Ovary (tissue), 10 donors: ENCODE measurements at places on chromosomes 12 and 14. TPM values are rescaled to one million over a fixed set of nuclear protein-coding genes. Genes with fewer than 3 reads are reported as not detected.

AICDA gene
- total RNA-seq, result not detected

TDG gene
- 20.6 TPM for total RNA-seq

RDH16 gene
- total RNA-seq, result 0.64 TPM

CLEC12A gene
- not detected for total RNA-seq

SLC6A13 gene
- total RNA-seq, result not detected

LLPH gene
- total RNA-seq, result 3.9 TPM

GNG2 gene
- 10.7 TPM for total RNA-seq

ARHGEF25 gene
- total RNA-seq, result 40.1 TPM

SDR9C7 gene
- not detected for total RNA-seq

SSPN gene
- 64.3 TPM for total RNA-seq

CD4 gene
- 3.2 TPM for total RNA-seq

PMEL gene
- 3.7 TPM for total RNA-seq

P2RX7 gene
- total RNA-seq, result 6.1 TPM

ACVRL1 gene
- total RNA-seq, result 5.7 TPM

IAPP gene
- not detected for total RNA-seq

ANO2 gene
- total RNA-seq, result 6.0 TPM

ALX1 gene
- total RNA-seq, result 0.27 TPM

KRT82 gene
- not detected for total RNA-seq

STAC3 gene
- 2.0 TPM for total RNA-seq

SLC5A8 gene
- 1.6 TPM for total RNA-seq

TSHR gene
- not detected for total RNA-seq

FLVCR2 gene
- total RNA-seq, result 1.5 TPM

GALNT8 gene
- total RNA-seq, result 0.95 TPM

CABP1 gene
- not detected for total RNA-seq

KLHDC1 gene
- total RNA-seq, result 21.0 TPM

VASH1 gene
- total RNA-seq, result 23.8 TPM

PTPN21 gene
- 12.0 TPM for total RNA-seq

CD27 gene
- total RNA-seq, result not detected

MEG3 gene
- 396 TPM for total RNA-seq

SERPINA4 gene
- total RNA-seq, result 0.18 TPM

SERPINA3 gene
- 224 TPM for total RNA-seq

SOX5 gene
- 12.6 TPM for total RNA-seq

SYCP3 gene
- total RNA-seq, result not detected

POTEG gene
- total RNA-seq, result not detected

TMEM30B gene
- 2.7 TPM for total RNA-seq
